ENCODE measurements at places on chromosomes 16 and 17. TPM values are rescaled to one million over a fixed set of nuclear protein-coding genes. Genes with fewer than 3 reads are reported as not detected.

Gene EVPLL
- total RNA-seq = not detected

DNA sequence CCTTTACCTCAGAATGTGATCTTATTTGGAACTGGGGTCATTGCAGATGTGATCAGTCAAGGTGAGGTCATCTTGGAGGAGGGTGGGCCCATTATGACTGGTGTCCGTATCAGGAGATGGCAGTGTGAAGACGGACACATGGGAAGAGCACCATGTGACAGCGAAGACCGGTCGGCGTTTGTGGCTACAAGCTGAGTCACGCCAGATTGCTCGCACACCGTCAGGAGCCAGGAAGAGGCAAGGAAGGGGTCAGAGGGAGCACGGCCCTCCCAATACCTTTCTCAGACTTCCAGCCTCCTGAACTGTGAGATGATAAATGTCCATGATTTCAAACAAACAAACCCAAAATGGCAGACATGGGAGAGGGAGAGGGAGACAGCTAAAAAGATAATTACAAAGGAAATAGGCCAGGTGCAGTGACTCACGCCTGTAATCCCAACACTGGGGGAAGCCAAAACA lies 13.2 kb downstream of the STARD3 start:
- DNase-seq = no peak

DNA sequence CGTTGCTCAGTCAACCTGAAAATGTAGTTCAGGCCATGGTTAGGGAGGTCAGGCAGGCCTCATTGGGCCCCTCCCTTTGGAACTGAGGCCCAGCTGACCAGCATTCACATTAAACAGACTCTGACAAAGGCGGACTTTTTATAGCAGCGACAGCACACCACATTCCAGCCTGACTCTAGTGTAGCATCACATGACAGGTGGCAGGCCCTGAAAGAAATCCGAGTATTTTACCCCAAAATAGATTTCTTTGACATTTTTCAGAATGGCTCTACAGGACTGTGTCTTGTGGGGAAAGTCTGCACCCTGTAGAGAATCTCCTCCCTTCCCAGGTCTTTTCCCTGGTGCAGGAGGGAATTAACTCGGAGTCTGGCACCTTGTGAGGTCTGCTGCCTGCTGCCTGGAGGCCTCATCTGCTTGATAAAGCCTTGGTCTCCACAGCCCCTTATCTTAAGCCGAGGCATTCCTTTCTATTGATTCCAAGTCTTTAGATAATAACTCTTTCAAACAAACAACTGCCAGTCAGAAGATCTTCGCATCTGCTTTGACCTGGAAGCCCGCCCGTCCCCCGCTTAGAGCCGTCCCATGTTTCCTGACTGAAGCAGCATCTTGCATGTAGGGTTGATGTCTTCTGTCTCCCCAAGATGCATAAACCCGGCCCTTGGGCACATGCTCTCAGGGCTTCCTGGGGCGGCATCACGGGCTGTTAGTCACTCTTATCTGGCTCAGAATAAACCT lies 44.0 kb upstream of the CAPN15 start:
- no peak for DNase-seq

DNA sequence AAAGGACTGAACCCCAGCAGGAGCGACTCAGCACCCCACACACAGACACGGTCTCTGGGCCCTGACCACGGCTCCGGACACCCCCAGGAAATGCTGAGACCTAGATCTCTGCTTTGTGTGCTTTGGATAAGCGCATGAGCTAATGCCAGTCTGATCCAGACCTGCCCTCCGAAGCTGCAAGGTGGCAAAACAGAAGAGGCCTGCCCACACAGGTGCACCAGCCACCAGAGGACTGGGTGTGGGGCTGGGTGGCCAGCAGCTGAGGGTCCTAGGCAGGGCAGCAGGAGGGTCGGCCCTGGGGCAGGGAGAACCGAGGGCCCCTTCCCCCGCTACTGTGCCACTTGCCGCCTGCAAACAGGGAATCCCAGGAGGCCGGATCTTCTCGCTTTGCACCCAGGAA lies 30.7 kb upstream of the EIF1 start:
- no peak for DNase-seq

GRCh38 chr17:76461765-76462555 lies 5.4 kb upstream of the AANAT start:
- no peak for DNase-seq

GRCh38 chr17:29177541-29177870 lies 2.7 kb downstream of the MYO18A start:
- DNase-seq = no peak

GRCh38 chr17:77724876-77725615 lies 233.5 kb upstream of the TNRC6C start:
- DNase-seq = no peak

DNA sequence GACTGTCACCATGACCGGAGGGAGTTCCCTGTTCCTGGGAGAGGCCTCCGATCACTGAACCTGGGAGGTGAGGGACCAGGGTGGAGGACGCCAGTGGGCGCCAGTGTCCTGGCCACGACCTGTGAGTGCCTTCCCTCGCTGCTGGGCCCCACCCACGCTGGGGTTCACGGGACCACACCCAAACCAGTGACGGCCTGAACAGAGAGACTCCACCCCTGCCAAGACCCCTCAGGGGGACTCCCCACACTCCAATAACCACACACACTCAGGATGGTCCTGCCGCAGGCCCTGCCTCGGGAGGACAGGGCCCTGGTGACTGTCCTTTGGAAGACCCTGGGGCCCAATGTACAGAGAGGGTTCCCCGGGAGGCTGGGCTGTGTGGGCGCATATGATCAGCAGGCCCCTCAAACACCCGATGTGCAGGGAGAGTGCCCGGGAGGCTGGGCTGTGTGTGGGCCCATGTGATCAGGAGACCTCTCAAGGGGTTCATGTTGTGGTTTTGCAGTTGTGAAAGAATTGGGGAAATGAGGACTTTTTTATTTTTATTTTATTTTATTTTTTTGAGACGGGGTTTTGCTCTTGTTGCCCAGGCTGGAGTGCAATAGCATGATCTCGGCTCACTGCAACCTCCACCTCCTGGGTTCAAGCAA lies 26.6 kb downstream of the TPSD1 start:
- DNase-seq = no peak

DNA sequence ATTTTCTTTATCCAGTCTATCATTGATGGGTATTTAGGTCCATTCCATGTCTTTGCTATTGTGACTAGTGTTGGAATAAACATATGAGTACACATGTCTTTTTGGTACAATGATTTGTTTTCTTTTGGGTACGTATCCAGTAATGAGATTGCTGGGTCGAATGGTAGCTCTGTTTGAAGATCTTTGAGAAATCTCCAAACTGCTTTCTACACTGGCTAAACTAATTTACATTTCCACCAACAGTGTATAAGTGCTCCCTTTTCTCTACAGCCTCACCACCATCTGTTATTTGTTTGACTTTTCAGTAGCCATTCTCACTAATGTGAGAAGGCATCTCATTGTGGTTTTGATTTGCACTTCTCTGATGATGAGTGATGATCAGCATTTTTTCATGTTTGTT lies 103.7 kb downstream of the GOSR1 start:
- no peak for DNase-seq

- DNase-seq = no peak
These were observed 207.7 kb upstream of the CIBAR2 start for GRCh38 chr16:85319984-85320440.

DNA sequence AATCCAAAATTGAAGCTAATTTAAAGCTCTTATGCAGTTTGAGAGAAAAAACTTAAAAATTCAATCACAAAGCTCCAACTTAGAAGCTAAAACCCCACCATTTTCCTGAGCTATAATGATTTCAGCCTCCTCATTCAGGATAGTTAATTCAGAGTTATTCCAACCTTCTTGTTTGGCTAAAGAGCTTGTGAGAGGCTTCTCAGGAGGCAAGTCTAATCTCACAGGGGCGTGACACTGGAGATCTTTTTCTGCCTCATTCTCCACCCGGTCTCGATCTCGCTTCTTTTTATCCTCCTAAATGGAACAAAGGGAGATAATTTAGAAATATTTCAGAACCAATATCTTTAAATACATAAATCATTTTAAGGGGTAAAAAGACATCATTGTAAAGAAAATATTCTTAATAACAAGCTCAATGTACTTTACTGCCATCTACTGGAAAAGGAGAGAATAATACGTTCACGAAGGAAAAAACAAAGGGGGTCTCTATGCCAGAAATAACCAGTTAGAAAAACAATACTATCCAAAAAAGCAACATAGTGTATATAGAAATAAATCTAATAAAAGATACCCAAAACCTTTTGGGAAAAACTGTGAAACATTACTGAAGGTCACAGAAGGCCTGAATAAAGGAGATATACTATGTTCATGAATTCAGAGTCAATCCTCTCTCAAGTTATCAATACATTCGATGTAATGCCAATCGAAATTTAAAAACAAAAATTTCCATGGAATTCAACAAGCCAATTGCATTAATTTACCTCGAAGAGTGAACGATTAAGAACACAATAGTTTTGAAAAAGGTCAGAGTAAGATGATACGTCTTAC lies 13.9 kb downstream of the BRD7 start:
- no peak for DNase-seq

Data from cardiac septum (tissue), 1 donor.